ENCODE measurements at places on chromosomes 7 and 10. TPM values are rescaled to one million over a fixed set of nuclear protein-coding genes. Genes with fewer than 3 reads are reported as not detected.

The H2BK1 gene
- total RNA-seq: not detected

The UNC5B gene
- 1.1 TPM for total RNA-seq

The ANKRD7 gene
- total RNA-seq: 1.0 TPM

The ST8SIA6 gene
- total RNA-seq: 0.82 TPM

All from Panc1 (cell line).